Hippocampal formation (tissue), 2 donors: ENCODE measurements at places on chromosomes 7 and 10.

DNA sequence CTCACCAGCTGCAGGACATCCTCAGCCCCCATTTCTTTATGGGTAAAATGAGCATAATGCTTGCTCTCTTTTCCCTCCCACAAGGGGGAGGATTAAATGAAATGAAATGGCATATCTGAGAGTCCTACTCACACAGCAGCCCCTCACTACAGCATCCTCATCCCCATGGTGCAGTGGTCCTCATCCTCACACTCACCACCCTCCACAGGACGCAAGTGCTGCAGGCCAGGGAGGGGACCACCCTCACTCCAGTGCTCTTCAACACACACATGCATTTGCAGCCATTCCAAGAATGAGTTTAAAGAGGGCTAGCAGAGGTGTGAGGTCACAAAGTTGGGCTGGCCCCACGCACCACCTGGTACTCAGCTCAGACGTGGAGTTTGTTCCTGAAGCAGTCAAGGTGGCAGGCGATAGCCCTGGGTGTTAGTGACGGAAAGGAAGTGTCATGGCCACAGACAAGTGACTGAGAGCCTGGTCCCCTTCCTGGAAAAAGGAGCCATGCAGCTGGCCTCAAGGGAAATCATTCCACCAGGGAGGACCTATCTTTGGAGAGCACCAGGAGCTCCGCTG, 234.0 kb downstream of the TNS3 start:
- DNase-seq = no peak

DNA sequence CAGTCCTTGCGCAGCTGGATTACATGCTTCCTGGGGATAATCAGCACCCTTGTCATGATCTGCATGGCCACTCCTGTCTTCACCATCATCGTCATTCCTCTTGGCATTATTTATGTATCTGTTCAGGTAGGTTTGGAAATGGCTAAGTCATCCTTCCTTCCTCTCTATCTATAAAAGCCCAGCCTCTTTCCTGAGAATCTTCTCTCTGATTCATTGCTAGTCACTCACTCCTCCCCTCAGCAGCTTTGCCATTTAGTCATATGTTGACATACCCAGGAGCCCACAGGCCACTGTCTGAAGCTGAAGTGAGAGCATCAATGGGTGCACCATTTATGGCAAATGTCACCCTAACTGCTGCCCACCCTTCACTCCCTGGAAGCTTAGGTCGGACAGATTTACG, 52.0 kb downstream of the ABCC2 start:
- DNase-seq = no peak

DNA sequence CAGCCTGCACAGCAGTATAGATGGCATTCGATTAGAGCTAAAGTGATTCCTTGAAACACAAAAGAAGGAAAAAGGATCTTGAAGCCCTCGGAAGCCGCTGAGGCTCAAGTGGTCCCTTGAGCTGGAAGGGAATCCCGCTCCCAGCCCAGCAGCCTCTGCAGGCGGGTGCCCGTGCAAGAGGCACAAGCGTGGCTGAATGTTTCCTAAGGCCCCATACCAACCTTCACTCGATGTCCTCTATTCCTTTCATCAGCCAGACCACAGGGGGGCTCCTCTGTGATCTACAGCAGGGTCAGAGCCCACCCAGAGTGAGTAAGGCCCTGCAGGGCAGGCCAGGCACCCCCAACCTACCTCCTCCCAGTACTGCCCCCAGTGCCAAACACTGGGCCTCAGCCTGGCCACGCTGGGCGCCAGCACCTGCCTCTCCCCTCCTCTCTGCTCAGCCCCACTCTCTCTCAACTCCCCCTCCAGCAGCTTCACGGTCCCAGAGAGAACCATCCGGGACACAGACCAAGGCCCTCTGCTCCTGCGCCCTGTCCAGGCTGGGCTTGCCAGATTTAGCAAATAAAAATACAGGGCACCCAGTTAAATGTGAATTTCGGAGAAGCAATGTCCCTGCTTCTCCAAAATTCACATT, 30.5 kb downstream of the EBF3 start:
- DNase-seq = no peak

DNA sequence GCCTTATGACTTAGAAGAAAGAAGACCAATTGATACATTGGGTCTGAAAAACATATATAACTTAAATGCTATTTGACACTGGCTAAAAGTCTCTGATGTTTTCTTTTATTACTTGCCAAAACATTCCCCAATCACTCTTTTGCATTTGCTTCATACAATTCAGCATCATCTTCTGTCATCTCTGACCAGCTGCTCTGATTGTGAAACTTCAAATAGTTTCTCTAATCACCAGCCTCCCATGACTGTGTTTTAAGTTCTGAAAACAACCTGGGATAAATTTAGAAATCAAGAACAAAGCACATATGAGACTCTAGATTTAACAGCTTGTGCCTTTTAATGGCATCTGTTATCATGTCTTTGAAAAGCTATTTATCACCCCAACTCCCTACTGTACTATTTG, 208.4 kb upstream of the KCND2 start:
- no peak for DNase-seq

DNA sequence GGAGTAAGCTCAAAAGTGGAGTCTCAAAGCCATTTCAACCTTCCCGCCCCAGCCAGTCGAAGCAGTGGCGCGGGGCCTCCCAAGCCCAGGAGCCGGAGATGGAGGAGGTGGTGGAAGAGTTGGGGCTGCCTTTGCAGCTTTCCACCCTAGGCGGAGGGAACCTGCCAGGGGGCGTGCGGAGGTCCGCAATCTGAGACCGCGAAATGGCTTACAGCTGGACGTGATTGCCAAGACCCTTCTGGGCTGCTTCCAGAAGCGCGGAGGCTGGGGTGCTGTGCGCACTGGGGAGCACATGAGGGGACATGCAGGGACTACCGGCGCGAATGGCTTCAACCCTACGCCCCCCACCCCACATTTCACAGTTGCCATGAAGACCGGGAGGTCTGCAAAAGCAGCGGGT, 86.2 kb downstream of the PRR15 start:
- DNase-seq = no peak

GRCh38 chr10:121886997-121887622, 40.7 kb downstream of the ATE1 start:
- DNase-seq = peak; percentile 33

DNA sequence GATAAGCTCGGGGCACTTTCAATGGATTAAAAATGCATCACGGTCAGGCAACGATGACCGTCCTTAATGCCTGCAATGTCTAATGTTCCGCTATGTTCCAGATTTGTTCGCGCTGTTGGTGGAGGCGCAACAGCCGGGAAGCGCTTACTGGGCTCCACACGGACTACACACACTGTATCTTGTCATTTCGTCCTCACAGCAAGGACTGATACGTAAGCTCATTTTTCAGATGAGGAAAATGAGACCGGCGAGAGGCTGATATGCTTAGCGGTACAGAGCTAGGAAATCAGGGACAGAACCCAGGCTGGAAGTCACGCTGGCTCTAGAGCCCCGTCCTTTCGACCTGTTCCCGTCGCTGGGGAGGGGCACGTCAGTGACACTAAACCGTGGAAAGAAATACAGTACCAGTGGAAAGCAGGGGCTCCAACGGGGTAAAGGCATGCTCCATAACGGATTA, 670 bp downstream of the TPK1 start:
- DNase-seq = peak; percentile 62

GRCh38 chr10:33381451-33382215, 47.2 kb upstream of the NRP1 start:
- peak; percentile 48 for DNase-seq

DNA sequence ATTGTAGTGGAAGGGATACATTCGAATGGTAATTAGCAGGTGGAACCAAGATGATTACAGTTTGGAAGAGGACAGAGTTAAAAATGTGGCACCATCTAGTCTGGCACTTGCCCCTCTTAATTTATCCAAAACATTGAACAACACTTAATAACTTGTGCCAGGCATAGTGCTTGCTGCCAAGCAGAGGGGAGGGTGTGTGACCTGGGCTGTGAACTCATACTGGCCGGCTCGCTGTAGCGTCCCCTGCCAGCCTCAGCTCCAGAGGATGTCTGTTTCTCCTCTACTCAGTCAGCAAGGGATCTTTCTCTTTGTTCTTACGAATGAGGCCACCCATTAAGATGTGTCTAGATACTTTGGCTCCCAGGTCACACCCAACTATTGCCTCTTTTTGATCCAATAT, 179.4 kb upstream of the INHBA start:
- no peak for DNase-seq

DNA sequence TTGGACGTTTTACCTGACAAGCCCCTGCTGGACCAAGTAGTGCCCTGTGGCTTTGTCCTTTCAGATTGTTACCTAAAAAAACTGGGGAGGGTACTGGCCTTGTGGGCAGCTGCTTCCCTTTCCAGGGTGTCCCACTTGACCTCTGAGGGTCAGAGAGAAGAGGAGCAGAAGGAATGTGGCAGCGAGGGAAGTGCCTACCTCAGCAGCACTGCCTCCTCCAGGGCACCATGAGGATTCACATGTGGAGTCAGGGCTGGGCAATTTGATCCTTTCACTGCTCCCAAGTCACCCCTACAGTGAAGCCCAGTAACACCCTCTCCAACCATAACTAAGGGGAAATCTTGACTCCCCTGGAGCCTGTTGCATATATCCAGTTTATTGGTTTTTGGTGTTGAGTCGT, 64.6 kb downstream of the ITGB1 start:
- DNase-seq = no peak

GRCh38 chr7:33905389-33906032, at the start of gene BMPER:
Gene BMPER (plus strand): TSS chr7:33905539. CDS start chr7:33905614, 75 bp downstream.
- DNase-seq = peak; percentile 19

- DNase-seq = peak; percentile 22
These were observed 238.5 kb downstream of the PHF14 start for GRCh38 chr7:11212080-11212711.

DNA sequence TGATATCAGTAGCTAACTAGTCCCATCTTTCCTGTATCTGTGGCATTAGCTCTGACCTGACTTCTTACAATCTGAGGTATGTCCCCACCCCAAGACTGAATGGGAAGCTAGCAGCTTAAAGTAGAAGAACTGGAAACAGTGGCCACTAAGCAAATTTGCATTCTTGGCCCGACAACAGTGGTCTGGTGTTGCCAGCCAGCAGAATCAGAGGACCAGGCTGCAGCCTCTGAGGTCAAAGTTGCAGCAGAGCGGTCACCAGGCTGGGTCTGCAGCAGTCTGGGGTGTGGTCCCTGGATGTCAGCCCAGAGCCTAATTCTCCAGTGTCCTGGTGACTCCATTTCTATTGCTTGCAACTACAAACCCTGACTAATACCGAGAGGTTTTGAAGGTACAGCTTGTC, 26.3 kb downstream of the FAM107B start:
- DNase-seq = no peak

DNA sequence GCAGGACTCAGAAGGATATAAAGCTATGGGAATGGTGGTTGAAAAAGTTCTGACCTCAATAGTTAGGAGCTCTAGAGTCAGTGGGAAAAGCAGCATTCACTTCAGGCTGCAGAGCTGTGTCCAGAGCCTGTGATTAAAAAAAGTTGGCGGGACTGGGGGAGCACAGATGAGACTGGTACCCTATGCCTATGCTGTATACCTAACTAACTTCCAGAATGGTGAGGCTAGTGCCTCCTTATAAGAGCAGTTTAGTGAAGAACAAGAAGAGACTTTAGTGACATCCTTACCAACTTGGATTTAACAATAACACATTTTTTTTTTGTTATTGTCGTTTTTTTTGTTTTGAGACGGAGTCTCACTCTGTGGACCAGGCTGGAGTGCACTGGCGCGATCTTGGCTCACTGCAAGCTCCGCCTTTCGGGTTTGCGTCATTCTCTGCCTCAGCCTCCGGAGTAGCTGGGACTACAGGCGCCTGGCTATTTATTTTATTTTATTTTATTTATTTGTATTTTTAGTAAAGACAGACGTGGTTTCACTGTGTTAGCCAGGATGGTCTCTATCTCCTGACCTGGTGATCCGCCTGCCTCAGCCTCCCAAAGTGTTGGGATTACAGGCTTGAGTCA, 6.6 kb upstream of the ZNF282 start:
- DNase-seq = no peak

- DNase-seq = no peak
These were observed 53.0 kb downstream of the ASNS start for GRCh38 chr7:97819161-97819560.

DNA sequence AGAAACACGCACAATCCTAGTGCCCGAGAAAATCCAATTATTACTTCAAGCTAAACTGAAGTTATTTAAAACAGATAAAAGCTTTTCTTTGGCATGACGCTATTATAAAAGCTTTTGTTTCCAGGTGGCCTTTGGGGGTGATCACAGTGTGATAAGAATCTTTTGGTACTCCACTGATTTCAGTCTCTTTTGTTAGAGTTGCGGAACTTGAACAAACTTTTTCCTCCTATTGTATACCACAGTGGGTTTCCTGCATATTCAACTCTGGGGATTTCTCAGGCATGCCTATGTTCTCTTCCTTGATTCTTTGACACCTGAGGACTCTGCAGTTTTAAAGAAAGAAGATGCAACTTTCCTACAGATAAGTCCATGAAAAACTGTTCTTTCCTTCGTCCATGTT, 99.7 kb upstream of the PITRM1 start:
- DNase-seq = no peak

DNA sequence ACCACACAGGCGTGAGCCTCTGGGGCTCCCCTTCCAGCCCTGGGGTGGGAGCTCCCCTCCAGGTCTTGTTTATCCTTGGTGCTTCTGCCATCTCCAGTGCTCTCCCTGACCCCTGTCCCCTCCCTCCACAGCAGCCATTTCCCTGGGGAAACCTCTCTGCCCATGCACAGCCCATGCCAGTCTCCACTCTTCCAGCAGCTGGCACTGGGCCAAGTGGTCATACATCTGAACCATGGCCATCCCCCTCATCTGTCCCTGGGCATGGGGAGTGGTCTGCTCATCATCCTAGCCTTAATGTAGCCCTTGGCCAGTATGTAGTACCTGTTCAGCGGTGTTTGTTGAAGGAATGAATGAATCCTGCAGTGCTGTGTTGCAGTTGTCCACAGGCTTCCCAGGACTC, 172.4 kb upstream of the ZNF32 start:
- DNase-seq = no peak

DNA sequence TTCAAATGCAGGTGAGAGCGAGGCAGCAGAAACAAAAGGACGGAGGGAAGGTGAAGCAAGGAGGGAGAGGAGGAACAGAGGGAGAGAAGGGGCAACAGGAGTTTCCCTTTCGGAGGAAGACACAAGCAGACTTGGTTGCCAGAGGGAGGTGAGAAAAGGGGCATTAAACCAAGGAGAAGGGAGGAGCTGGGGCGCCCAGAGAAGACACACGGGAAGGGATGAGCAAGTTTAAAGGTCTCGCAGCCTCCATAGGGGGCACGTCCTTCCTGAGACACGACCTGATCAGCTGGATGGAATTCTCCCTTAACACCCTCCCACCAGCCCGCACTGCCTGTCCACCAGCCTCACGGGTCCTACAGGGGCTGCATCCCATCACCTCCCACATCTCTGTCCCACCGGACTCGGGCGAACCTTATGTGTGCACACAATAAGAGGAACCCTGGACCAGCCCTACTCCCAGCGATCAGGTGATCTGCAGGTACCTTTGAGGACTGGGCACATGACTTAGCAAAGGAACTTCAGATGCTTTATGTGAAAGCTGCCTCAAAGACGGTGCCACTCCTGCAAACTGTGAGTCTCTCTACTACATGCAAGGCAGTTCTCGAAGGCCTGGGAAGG, 251.2 kb downstream of the TNS3 start:
- DNase-seq = no peak
